ENCODE measurements at places on chromosomes 6 and 20. TPM values are rescaled to one million over a fixed set of nuclear protein-coding genes. Genes with fewer than 3 reads are reported as not detected.

Gene E2F3
- total RNA-seq = 31.5 TPM

Gene GLP1R
- total RNA-seq = not detected

Gene C20orf202
- not detected for total RNA-seq

- no peaks in the 10 kb centered on the region for H3K27me3 ChIP-seq
- H3K4me1 ChIP-seq = no peaks in the 10 kb centered on the region
- peaks cover 14% of the 10 kb centered on the region for H3K36me3 ChIP-seq
Measured at GRCh38 chr20:38007526-38007925, 25.7 kb downstream of the TTI1 start.

DNA sequence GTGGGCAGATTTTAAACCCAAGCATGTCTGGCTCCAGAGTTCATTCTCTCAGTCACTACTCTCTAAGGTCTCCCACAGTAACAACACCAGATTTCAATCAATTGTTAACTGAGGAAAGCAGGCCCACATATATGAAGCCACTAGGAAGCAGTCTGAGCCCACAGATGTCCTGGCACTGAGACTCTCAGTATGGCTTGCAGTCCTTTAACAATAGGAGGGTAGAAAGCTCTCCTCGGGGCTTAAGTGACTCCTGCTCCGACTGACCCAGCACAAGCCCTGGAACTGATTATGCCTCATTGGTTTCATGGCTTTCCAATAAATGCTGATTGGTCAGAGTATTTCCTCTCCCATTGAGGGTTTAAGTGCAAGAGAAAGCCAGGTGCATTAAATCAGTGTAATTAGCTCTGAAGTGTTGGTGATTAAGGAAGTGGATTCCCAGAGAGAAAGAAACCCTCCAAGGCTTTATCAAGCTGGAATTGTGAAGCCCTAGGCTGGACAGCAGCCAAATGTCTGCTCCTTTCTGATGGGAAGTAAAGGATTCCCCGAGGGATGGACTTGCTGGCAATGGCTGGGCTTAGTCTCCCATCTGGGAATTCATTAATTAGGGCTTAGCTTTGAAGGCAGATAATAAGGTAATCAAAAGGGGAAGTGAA is 76.6 kb upstream of the PROKR2 start:
- H3K4me3 ChIP-seq = no peak overlapping the region
- no peaks in the 10 kb centered on the region for H3K4me1 ChIP-seq
- no peaks in the 10 kb centered on the region for H3K27me3 ChIP-seq

DNA sequence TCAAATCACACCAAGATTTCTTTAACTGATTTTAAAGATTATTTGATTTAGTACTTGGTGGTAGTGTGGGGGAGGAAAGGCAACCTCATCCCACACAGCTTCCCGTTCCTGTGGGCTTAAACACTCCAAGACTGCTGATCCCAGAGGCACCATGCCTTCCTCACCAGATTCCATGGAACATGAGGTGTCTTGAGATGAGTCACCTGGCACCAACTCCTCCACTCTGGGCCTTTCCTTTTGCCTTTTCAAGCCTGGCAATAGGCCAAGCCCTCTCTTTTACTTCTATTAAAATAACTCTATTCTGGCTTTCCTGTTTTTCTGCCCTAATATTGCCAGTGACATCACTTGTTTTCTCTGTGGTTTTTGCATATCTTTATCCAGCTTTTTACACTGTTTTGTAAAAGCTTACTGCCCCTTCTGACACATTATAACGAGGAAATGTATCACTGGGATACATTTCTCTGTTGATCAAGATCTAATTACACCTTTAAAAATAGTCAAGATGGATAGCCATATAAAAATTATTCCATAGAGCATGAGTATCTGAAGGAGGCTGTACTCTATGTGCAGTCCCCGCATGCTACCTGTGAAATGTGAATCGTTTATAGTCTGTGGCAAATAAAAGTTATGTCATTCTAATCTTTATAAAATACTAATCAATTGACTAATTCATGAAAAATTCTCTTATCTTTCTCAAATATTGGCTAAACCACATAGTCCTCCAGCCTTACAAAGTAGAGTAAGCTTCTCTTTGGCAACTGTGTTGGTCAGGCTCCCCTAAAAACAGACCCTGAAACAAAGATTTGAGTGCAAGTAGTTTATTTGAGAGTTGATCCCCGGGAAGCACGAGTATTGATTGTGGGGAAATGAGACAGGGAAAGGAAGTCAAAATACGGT is 257.8 kb upstream of the KCNQ5 start:
- H3K27me3 ChIP-seq = no peaks in the 10 kb centered on the region
- DNase-seq = no peak
- no peak overlapping the region for H3K4me3 ChIP-seq
- no peak overlapping the region for H3K27ac ChIP-seq
- H3K4me1 ChIP-seq = no peaks in the 10 kb centered on the region

DNA sequence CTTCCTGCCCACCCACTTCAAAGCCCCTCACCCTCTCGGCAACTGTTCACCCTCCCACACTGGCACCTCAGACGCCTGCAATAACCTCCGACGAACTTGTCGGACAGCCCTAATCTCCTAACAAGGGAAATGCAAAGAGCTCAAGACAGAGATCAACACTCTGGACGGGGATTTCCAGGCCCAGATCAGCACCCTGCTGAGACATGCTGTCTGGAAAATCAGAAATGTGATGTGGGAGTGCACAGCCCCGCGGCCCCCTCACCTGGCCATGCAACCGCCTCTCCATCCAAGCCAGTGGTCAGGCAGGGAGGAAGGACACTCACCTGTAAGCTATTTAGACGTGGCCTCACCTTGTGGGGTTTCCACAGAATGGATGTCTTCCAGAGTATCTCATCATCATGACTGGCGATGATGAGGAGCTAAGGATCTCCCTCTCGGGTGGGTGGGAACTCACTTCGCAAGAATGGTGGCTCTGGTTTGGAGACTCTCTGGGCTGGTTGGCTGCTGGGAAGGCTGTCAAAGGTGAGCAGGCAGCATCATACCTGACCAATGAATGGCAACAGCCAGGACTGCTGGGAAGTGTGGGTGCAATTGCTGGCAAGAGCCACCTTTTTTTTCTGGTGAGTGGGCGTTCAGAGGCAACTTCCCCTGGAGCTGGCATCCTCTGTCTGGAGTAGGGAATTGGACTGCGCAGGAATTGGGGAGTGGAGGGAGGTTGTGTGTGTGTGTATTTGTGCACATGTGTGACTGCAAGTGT is 28.1 kb upstream of the ADTRP start:
- H3K4me1 ChIP-seq = no peaks in the 10 kb centered on the region
- H3K36me3 ChIP-seq = no peaks in the 10 kb centered on the region
- H3K27ac ChIP-seq = no peak overlapping the region
- no peaks in the 10 kb centered on the region for H3K27me3 ChIP-seq
- no peak for DNase-seq

GRCh38 chr6:7914991-7915789 is 4.6 kb upstream of the TXNDC5 start:
- H3K4me3 ChIP-seq = no peak overlapping the region
- no peaks in the 10 kb centered on the region for H3K36me3 ChIP-seq
- peaks cover 9% of the 10 kb centered on the region for H3K4me1 ChIP-seq
- no peaks in the 10 kb centered on the region for H3K27me3 ChIP-seq
- no peak overlapping the region for H3K27ac ChIP-seq

- no peak overlapping the region for H3K4me3 ChIP-seq
- H3K36me3 ChIP-seq = no peaks in the 10 kb centered on the region
- no peak overlapping the region for H3K27ac ChIP-seq
- no peaks in the 10 kb centered on the region for H3K4me1 ChIP-seq
- no peaks in the 10 kb centered on the region for H3K27me3 ChIP-seq
- DNase-seq = no peak
Measured at GRCh38 chr6:99378636-99379035, 15.4 kb downstream of the COQ3 start.

DNA sequence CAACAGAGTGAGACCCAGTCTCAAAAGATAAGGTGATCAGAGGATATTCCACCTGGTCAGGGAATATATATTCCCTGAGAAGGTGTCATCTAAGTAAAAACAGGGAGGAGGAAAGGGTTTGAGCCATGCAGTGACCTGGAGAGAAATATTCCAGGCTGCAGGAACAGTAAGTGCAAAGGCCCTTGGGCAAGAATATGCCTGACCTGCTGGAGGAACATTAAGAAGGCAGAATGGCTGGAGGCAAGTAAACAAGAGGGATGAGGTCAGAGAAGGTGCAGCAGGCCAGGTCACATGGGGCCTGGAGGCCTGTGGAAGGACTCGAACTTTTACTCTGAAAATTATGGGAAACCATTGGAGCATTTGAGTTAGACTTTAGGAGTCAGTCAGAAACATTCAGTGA is 6.7 kb downstream of the DEF6 start:
- peaks cover 88% of the 10 kb centered on the region for H3K4me1 ChIP-seq
- H3K36me3 ChIP-seq = peaks cover 15% of the 10 kb centered on the region
- no peaks in the 10 kb centered on the region for H3K27me3 ChIP-seq
- DNase-seq = no peak

- no peak overlapping the region for H3K27ac ChIP-seq
- peaks cover 58% of the 10 kb centered on the region for H3K4me1 ChIP-seq
- peak; percentile 5 for DNase-seq
- peak overlapping the region; percentile 65 for H3K4me3 ChIP-seq
- no peaks in the 10 kb centered on the region for H3K27me3 ChIP-seq
Measured at GRCh38 chr20:437787-438486, 24.4 kb downstream of the TBC1D20 start.

DNA sequence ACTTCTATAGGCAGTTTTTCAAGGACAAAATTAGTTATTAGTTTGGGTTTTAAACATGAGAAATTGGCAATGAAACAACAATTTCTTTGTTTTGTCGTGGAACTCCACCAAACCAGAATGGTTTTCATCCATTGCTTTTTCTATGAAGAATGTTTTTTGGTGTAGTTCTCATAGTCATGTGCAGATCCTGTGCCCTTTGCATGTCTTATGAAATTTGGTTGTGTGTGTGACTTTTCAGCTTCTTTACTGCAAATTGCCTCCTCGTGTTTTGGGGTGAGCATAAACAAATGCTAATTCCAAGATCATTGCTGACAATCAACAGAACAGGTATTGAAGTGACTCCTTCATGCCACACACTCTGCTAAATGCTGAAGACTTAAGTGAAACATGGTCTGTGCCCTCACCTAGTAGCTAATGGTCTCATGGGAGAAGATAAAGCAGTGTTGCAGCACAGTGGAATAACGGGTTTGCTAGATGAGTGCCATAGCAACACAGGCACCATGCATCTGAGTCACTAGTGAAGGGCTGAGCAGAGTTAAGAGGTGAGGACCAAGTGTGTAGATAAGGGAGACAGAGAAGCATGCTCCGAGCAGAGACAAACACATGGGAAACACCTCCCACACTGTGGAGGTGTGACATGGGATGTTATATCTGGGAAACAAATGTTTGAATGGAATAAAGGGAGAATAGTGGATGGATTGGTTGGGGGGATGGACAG is 120.0 kb downstream of the SLC16A10 start:
- H3K36me3 ChIP-seq = no peaks in the 10 kb centered on the region
- DNase-seq = no peak
- H3K27ac ChIP-seq = no peak overlapping the region
- no peaks in the 10 kb centered on the region for H3K4me1 ChIP-seq
- H3K27me3 ChIP-seq = no peaks in the 10 kb centered on the region

- no peak for DNase-seq
- no peak overlapping the region for H3K4me3 ChIP-seq
- H3K27ac ChIP-seq = no peak overlapping the region
- no peaks in the 10 kb centered on the region for H3K4me1 ChIP-seq
- H3K27me3 ChIP-seq = peaks cover 13% of the 10 kb centered on the region
Measured at GRCh38 chr20:35240811-35241293, 14.4 kb downstream of the MMP24 start.

All from CD8-positive, alpha-beta memory T cell (primary cell).